ENCODE measurements at places on chromosomes 7 and 10.

GRCh38 chr7:77475181-77475580, 59.0 kb upstream of the GSAP start:
- no peak for DNase-seq

- no peak for DNase-seq
Observed at GRCh38 chr7:122972056-122972455, 23.4 kb downstream of the TAS2R16 start.

DNA sequence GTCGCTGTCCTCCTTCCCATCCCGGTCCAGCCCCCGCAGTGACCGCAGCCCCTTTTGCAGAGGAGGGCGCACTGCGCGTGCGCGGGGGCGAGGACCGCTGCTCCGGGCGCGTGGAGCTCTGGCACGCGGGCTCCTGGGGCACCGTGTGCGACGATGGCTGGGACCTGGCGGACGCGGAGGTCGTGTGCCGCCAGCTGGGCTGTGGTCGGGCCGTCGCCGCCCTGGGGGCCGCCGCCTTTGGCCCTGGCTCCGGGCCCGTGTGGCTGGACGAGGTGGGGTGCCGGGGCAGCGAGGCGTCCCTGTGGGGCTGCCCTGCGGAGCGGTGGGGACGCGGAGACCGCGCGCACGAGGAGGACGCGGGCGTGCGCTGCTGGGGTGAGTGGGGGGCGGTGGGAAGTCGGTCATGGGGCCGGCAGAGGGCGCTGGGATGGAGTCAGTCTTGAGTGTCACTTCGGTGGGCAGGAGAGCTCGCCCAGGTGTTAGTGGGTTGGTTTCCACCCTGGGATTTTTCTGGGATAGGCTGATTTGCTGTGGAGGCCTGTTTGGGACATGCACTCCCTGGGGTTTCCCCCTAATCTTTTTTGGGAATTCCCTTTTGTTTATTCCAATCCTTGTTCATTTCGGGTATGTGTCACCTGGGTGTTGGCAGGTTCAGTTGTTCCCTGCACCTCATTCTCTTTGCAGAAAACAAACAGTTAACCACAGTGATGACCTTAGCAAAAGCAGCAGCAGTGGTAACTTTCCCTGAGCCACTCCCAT, 11.6 kb downstream of the SCART1 start:
- no peak for DNase-seq

DNA sequence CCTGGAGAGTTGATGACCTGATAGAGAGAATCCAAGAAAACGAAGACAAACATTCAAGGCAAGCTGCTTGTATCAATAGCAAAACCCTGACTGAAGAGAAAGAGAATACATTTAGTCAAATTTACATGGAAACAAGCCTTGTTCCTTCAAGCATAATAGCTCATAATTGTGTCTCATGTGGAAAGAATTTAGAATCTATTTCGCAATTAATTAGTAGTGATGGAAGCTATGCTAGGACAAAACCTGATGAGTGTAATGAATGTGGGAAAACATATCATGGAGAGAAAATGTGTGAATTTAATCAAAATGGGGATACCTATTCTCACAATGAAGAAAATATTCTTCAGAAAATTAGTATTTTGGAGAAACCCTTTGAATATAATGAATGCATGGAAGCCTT, 18.0 kb downstream of the RBAK start:
- no peak for DNase-seq

DNA sequence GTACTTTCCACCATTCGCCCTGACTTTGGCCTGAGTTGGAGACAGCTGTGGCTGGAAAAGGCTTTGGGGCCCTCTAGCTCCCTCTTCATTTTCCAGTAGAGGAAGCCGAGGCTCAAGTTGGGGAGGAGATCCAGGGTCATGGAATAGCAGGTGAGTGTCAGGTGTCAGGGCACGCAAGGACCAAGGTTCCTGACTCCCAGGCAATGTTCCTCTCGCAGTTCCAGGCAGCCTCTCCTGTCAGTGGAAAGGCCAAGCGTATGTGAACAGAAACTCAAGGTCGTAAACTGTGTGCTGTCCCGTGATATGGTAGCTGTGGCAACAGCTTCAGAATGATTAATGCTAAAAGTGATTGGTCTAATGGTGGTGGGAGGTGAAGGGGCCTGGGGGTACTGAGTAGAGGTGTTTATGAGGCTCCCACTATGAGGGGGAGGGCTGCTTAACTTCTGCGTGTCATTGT, 13.2 kb downstream of the ADAMTS14 start:
- no peak for DNase-seq

DNA sequence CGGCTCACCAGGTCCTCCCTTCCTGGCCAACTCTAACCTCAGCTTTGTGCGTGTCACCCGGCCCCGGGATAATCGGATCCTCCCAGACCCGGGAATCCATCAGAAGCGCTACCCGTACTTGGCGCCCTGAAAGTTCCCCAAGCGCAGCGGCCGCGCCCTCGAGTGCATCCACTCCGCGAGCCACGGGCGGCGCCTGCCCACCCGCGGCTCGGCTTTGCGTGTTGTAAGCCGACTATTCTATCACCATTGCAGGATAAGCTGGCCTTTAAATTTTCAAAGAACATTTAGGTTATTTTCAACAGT, 35.7 kb upstream of the EBLN1 start:
- DNase-seq = no peak

- DNase-seq = no peak
Observed at GRCh38 chr7:126605553-126605952, 647.2 kb downstream of the GRM8 start.

- DNase-seq = no peak
Observed at GRCh38 chr7:90892213-90892612, 296.1 kb downstream of the CDK14 start.

DNA sequence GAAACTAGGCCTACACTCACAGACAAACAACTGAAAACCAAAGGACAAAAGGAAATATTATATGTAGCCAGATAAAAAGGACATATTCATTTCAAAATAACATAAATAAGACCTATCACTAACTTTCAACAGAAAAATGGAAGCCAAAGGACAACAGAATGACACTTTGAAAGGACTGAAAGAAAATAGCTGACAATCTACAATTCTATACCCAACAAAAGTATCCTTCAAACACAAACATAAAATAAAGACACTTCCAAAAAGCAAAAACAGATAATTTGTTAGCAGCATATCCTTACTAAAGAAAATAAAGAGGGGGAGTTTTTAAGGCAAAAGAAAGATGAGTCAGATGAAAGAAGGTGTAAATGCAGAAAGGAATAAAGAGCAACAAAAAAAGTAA, 7.9 kb upstream of the ZNF746 start:
- no peak for DNase-seq

GRCh38 chr7:89023877-89024276, 228.3 kb upstream of the TEX47 start:
- DNase-seq = no peak

DNA sequence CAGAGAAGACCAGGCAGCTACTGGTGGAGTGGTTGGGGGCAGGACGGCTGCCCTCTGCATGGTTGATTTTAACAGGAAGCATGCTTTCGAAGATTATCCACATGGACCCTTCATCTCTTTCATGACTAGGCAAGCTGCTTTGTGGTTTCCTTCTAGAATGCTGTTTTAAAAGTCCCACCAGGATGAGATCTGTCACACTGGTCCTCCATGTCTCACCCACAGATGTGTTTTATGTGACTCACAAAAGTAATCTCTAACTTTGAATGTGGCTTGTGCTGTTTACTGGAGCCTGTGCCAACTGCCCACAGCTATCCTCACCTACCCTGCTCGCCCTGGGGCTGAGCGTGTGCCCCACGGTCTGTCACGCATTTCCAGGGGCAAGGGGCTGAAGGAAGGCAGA, 188.8 kb downstream of the GFRA1 start:
- DNase-seq = no peak

GRCh38 chr10:103800789-103801540, 54.4 kb downstream of the SH3PXD2A start:
- DNase-seq = no peak

DNA sequence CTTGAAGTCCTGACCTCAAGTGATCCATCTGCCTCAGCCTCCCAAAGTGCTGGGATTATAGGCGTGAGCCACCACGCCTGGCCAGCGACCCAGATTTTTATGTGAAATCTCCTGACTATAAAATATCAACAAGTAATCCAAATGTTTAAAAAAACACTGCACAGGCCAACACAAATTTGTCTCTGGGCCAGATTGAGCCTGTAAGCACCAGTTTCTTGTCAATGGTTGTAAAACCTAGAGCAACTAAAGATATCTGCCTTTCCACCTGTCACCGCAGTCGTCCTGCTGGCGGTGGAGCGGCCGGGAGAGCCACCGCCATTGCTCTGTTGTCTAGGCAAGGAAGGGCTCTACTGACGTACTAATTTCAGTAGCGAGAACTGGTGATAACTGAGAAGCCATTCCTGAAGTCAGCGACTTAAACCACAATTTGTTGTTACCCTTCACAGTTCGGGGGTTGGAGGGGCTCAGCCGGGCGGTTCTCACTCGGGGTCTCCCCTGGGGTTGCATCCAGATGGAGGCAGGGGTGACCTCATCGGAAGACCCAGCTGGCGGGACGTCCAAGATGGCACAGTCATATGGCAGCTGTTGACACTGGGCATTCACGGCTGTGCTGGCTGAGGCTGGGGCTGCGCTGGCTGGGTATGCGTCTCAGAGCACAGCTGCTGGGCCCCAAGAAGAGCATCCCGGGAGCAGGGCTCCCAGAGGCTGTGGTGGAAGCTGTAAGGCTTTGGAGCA, 55.2 kb upstream of the PDGFA start:
- DNase-seq = no peak
